ENCODE measurements at places on chromosomes 3 and 15. TPM values are rescaled to one million over a fixed set of nuclear protein-coding genes. Genes with fewer than 3 reads are reported as not detected.

Gene C2CD4A
- total RNA-seq, result not detected

Gene KY
- 1.2 TPM for total RNA-seq

Gene SAMD7
- under 0.01 TPM for total RNA-seq

Gene DTWD1
- 21.6 TPM for total RNA-seq

Gene NOX5
- total RNA-seq, result 1.0 TPM

All from breast epithelium (tissue), 4 donors.